ENCODE measurements at places on chromosomes 7 and 10.

- no peak for DNase-seq
These were observed 81.7 kb downstream of the NRP1 start for GRCh38 chr10:33252794-33253203.

DNA sequence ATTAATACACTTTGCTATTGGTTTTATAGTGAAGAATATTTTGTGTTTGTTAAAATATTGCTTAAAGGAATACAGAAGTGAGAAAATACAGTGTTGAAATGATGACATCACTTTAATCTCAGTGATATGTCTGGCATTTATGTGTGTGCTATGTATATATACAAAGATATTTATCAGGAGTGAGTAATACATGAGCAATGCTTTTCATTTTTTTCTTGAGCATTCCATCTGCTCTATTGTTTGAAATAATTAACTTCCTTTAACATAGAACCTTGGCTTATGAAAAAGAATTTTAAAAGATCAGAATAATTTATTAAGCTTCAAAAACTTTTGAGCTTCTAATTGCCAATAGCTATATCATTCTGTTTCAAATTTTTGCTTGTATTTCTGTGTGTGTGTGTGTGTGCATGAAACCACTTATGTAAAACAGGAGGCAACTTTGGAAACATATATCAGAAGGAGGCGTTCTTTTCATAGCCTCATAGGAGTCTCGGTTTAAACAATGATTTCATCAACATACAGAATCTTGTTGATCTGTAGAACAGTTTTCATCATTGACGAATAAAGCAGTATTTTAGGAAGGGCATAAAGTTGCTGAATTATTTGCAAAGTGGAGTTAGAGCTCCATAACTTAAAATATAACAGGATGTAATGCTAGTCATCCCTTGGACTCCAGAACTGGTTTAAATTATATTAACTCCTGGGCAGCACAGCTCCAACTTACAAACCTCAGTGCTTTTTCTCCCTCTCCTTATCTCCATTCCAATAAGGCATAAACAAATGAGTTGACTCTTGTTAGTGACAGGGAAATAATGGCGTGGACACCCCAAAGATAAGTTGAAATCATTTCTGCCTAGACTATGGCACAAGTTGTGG lies 228.4 kb upstream of the DGKB start:
- DNase-seq, result no peak

- no peak for DNase-seq
These were observed 102.7 kb downstream of the CALN1 start for GRCh38 chr7:72309476-72309875.

- DNase-seq, result no peak
These were observed 58.6 kb downstream of the ASAH2B start for GRCh38 chr10:50798297-50798696.

DNA sequence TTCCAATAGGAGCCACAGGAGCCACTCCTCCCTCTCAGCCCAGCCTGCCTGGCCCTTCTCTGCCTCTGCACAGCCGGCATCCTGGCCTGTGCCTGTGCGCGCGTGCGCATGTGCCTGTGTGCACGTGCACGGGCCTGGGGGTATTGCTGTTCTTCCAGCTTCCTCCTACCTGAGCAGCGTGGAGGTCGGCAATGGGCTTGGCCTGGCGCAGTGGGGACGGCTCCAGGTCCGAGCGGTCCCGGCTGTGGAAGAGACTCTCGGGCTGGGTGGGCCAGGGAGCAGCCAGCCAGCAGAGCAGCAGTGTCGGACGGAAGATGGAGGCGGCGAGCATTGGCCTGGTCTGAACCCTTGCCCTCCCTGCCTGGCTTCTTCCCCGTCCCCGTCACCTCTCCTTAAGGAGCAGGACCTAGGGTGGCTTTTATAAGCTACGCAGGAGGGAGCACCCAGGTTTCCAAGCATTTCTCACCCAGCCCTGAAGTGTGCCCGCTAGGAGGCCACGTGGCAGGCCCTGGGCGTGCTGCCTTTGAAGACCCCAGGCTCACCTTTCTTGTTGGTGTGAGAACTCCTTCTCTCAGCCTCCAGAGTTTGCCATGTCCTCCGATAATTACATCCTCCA lies at the start of gene MMP21:
TSS of gene MMP21 (minus strand) at position 331 of the 616 bp plus-strand sequence. CDS start at position 331, 0 bp downstream.
- no peak for DNase-seq

DNA sequence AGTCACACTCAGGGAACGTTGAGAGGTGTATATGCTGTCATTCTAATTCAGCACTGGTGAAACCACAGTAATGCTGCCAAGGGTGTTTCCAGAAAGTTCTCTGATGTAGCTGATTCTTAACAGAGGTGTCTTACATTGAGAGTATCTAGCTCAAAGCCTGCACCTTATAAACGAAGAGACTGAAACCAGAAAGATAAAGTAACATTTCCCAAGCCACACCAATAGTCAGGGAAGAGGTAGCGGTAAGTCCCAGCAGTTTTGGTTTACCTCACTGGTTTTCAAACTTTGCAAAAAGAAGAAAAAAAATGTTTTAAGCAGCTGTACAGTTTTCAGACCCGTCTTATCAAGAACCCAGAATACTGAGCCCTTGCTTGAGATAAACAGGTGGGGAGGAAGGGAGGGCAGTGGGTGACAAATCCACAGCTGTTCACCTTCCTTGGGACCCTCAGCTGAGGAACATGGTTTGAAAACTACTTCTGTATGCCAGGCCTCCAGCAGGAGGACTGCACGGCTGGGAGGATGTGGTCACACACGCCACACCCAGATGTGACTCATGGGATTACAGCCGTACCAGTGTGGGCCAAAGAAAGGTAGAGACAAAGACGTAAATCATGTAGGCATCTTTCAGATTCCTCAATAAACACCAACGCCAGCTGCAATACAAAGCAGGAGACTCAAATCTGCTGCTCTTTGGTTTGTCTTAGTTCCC lies 63.9 kb upstream of the GSDME start:
- DNase-seq, result peak; percentile 43

GRCh38 chr7:40474790-40475680 lies 340.2 kb downstream of the SUGCT start:
- no peak for DNase-seq

- no peak for DNase-seq
These were observed 1.6 kb downstream of the GTF2IRD1 start for GRCh38 chr7:74455291-74455804.

GRCh38 chr7:55520426-55521140 lies 51.7 kb downstream of the VOPP1 start:
- no peak for DNase-seq

DNA sequence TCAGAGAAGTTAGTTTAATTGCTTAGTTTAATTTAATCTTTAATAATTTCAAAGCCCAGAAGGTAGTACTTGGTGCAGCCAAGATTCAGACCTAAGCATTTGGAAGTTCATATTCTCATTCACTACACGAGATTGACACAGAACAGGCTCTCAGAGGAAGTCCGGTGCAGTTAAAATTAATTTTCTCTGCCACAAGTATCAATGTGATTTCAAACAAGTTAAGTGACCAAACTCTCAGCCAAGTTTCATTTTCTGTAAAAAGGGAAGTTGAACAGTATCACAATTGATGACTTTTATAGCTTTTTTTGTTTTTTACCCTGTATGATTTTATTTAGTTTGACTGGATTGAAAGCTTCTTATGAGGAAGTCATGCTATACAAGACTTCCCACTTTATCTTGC lies 1494.9 kb upstream of the LRRTM3 start:
- DNase-seq, result no peak

DNA sequence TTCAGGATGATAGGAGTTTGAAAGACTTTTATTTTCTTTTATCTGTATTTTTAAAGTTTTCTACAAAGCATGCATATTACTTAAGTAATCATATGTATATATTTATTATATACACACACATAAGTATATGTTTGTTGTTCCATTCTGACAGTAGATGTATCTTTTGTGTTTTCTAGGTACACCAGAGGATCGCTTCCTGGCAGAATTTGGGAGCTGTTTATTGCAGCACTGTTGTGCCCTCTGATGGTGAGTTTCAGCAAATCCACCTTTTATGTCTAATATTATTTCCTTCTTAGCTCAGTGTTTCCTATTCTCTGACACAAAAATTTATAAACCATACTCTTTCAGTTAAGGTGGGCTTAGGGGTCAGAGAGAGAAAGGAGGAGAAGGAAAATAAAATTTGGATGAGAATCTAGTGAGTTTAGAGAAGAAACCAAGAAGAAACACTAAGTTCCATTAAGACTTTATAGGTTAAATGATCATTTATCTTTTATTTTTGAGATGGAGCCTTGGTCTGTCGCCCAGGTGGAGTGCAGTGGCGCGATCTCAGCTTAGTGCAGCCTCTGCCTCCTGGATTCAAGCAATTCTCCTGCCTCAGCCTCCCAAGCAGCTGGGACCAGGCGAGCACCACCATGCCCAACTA lies 59.2 kb upstream of the OIT3 start:
- peak; percentile 31 for DNase-seq

GRCh38 chr7:138705167-138705566 lies 4.0 kb upstream of the SVOPL start:
- DNase-seq, result no peak

DNA sequence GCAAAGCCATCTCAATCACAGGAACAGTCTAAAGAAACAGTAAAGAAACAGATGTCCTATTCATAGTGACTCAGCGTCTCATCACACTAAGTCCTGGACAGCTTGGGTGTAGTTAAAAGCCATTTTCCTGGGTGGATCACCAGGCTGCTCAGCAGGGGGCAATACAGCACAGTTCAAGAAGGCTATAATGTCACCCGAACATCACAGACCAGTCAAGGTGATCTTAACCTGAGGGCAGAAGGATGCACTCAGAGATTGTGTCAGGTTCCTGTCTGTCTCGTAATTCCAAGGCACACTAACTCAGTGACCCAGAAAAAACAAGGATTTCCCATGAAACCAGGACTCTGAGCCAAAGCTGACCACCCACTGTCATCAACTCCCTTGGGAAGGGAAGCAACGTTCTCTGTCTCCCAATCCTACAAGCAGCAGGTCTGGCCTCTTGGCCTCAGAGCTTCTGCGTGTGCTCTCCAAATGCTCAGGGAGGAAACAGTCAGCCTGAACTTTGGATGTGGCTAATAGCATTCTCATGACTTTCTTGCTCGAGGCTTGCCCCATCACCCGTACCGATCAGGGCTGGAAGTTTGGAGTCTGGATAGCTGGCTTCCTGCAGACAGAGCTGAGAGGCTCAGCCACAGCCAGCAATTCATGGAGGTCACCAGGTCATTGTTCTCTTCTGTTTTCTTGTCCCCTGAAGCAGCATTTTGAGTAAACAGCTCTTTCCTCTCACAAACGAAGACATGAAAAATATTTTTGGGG lies 90.4 kb upstream of the FAM171A1 start:
- no peak for DNase-seq

DNA sequence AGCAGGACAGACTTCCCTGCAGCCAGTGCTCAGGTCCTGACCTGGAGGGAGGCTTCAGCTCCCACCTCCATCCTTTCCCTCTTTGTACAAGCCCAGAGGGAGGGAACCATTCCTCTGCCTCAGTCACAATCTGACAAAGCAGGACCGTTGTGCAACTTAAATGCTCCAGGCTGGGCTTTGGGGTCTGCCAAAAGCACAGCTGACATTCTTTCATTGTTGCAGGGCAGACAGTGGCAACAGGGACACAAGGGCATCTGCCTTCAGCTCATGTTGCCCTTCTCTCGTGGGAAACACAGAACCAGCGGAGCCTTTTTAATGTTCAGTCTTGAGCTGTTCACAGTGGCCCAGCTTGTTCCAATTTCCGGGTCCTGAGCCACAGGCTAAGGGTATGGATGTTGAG lies 155.7 kb upstream of the TNS3 start:
- no peak for DNase-seq

DNA sequence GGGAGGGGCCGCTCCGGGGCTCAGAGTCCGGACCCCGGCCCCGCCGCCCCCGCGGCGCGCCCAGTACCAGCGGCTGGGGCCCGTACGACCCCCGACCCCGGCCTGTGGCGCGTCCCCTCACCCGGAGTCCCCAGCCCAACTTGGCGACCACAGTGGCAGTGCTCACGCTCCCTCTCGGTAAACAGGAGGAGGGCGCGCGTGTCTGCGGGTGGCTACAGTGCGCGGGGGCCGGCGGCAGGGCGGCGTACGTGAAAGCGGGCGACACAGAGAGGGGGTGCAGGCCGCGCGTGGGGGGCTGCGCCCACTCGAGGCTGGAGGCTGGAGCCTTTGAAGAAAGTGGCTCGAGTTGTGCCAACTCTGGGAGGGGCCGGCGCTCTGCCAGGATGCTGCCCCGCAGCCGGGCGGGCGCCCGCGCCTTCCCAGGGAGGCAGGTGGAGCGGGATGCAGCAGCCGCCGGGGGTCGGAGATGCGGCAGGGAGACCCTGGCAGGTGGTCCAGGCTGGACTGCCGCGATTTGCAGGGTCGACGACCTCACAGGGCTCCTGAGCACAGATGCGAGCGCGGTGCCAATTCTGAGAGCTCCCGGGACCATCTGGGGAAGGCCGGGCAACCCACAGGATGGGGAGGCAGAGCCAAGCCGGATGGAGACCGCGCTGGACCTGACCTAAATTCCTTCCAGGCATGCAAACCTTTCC lies 655 bp downstream of the PTPRE start:
- no peak for DNase-seq

DNA sequence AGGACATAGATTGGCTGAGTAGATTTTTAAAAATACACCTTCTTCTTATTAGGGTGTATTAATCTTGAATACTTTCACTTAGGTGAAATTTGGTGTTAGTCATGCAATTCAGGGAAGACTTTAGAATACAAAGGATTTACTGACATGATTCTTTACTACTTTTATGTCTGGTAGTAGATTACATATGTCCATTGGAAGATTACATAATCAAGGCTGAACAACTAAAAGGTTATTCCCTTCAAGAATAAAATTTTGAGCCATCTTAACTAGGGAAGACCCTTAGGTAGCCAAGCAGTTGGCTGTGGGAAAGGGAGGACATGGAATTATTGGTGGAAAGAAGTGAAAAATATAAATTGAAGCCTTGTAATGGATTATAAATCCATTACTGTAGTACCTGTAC lies 165.0 kb downstream of the ITGB1 start:
- DNase-seq, result no peak

DNA sequence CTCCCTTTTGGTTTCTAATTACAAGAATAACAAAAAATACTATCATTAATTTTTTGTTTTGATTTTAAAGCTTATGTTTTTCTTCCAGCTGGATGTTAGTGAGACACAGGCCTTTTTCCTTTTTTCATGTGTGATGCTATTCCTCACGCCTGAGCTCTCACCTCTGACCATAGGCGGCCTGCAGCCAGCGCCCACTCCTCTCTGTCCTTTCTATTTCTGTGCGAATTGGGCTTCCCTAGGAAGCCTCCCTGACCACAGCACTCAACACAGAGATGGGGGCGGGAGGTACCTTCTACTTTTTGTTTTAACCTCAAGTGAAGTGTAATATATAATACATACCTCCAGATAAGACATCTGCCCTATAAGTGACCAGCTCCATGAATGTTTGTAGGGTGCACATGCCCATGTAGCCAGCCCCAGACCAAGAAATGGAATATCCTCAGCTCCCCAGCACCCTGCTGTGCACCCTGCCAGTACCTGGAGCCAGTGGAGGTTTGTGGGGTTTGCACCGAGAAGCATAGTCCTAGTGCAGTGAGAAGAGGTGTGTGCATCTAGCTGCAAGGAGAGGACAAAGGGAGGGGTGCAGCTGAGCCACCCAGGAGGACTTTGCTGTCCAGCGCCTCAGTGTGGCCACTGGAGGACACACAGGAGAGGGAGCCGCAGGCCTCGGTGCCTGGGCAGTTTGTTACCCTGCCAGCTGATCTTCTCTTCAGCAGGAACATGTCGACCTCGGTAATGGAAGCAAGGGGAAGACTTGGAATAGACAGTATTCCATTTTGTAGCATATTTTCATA lies 38.5 kb downstream of the BNIP3 start:
- no peak for DNase-seq
